ENCODE measurements at places on chromosomes 4 and X. TPM values are rescaled to one million over a fixed set of nuclear protein-coding genes. Genes with fewer than 3 reads are reported as not detected.

The AADAT gene
- total RNA-seq = not detected

The UGT2B10 gene
- not detected for total RNA-seq

The IL1RAPL2 gene
- not detected for total RNA-seq

The BBS12 gene
- total RNA-seq = 2.8 TPM

The FAM47A gene
- not detected for total RNA-seq

The MAGEA9B gene
- total RNA-seq = not detected

The GDPD2 gene
- 0.11 TPM for total RNA-seq

The CACNA1F gene
- 0.65 TPM for total RNA-seq

The SSX3 gene
- total RNA-seq = not detected

The MTTP gene
- 0.16 TPM for total RNA-seq

The RPGR gene
- 6.4 TPM for total RNA-seq

The KIF4A gene
- total RNA-seq = 21.2 TPM

The PHOX2B gene
- not detected for total RNA-seq

The FAM47B gene
- not detected for total RNA-seq
